Activated naive CD4-positive, alpha-beta T cell treated with anti-CD3 and anti-CD28 coated beads, Interleukin-2, amount 50 U/mL, for 16 hours (primary cell): ENCODE measurements at places on chromosomes 7 and 10.

DNA sequence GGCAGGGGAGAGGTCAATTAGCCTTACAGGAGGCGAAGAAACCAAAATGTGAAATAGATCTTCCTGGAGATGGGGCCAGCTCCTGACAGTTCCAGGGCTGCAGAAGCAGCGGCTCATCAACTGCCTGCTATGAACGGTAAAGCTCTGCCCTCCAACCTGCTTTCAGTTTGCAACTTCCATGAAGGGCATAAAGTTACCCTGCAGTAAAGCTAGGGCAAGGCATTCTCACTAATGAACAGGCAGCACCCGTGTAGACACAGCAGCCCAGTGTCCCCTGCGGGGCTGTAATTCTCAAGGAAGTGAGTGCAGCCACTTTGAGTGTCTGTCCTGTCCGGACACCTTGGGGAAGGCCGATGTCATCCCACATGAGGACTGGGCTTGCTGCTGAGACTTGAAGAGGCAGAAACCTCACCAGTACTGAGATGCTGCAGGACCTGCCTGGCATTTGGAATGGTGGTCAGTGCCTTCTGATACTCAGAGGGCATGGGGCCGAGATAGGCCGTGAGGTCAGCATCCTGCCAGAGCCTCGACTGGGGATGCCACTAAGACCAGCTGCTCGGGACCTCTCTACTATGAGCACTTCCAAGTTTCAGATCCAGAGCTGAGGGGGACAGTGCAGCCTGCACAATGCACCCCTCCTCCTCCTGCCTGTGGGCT lies 26.1 kb upstream of the C10orf53 start:
- no peak for DNase-seq

DNA sequence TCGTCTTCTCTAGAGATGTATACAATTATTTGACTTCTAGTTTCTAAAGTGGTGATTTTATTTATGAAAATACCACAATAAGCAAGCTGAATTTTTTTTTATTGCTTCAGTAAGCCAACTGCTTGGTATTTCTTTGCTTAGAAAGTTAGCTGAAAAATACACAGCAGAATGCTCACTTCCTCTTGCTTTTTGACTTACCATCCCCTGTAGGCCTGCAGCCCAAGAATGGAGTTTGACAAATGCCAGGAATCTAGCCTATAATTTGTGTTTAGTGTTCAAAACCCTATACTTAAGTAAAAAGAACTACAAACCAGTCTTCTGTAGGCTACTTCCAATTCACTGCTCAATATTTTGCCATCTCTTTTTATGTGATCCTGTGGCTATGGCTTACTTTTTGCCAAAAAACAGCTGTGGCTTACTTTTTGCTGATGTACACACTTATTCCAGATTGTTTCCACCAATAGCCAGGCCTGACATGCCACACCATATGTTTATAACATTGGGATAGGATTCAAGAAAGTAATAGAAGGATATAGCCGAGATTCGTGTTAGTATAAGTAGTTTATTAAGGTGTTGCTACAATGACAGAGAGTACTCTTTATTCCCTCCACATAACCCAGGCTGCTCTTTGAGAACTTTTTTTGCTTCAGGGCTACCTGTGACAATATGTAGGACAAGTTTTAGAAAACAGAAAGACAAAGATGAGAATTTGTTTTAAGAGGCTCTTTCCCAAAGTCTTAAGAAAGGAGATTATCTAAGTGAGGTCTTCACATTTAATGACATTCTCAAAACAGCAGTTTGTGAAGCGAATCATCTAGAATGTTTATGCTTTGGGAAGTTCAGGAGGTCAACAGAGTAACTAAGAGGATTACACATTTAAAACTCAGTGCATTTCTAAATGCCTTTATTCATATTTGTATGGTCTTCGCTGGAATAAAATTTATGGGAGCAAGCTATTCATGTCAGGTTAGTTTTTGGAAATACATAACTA lies 263.9 kb upstream of the FZD1 start:
- DNase-seq: no peak

- no peak for DNase-seq
These were observed 36.0 kb upstream of the RSU1 start for GRCh38 chr10:16853201-16853600.

DNA sequence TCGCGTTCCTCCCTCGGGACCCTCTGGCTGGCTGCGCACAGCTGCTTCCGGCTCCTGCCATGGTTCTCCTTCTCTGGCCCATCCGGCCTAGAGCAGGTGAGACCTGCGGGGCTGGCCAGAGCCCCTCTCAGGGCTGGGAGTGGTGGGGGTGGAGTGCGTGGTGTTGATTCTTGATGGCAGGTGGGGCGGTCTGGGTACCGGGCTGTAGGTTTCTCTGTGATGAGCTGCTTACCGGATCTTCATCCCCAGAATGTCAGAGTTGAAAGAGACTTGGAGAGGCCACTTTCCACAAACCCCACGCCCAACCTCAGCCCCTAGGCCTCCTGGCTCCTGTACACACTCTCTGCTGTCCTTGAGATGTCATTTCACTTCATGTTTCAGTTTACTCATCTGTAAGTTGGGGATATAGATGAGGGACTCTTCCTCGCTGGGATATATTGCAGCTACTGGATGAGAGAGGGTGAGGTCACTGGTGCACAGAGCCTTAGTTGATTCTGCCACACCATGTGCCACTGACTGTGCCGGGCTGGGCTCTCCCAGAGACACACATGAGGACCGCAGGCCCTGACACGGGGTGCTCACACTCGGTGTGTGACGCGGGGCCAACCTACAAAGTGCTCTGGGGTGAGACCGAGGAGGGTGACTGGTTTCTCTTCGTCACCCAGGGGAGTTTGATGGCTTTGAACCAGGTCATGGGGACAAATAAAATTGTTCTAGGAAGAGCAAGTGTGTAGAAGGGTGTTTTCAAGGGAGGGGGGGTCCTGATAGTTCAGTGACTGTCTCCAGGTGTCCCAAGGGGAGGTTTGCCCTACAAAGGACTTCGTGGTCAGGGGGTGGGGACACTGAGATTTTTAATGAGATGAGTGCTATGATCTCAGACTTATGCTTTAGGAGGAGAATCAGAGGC lies 29.5 kb downstream of the ZNF775 start:
- no peak for DNase-seq

GRCh38 chr7:155477476-155477875 lies 19.5 kb downstream of the EN2 start:
- DNase-seq: no peak

DNA sequence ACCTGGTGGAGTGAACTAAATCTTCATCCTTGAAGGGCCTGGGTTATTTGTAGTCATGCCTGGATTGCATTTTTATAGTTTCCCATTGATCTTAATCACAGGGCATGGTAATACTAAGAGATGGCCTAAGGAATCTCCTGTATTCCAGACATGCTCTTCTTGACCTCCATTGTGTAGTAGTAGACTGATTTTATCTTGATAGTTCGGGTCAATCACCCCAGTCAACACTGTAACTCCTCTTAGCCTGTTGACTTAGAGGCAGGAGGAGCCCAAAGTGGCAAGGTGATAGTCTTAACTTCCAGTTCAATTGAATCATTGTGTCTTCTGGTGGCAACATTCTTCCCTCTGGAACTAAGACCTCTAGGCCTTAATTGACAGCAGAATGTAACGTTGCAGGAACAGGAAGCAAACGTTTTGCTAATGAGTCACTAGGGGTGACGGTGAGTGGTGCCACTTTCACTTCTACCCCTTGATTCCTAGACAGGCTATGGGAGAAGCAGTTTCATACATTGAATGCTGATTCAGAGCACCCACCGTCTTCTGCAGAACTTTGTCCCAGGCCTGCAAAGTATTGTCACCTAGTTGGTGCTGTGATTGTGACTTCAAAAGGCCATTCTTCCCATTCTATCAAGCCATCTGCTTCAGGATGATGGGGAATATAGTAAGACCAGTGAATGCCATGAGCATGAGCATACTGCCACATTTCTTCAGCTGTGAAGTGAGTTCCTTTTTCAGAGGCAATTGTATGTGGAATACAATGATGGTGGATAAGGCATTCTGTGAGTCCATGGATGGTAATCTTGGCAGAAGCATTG lies 24.0 kb upstream of the PAPSS2 start:
- no peak for DNase-seq

DNA sequence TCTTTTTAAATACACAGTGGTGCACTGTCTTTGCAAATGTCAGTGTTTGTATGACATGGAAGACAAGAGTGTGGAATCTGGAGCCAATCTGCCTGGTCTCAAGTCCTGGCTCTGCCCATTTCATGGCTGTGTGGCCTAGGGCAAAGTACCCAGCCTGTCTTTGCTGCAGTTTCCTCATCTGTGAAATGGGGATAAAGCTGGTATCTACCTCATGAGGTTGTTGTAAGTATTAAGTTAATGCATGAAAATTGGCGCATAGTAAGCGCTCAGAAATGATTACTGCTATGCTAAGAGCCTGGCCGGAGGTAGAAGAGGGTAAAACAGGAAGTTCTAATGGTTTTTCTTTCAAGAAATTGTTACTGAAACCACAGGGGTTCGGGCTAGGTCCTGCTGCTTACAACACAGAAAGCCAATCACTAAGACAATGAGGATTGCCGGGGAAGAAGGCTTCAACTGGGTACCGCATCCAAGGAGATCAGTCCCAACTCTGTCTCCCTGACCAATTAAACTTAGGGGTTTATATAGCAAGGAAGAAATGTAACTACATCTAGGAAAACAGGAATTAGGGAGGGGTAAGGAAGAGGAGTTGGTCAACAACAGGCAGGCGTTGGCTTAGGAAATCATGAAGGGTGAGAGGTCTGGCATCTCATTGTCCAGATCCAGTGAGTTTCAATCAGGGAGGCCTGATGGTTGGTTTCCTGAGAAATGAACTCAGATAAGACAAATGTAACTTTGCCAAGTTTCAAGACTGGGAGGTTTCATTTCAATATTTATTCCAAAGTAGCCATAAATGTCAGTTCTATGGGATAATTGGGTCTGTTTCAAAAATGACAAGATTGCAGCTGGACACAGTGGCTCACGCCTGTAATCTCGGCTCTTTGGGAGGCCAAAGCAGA lies 57.0 kb downstream of the CHST3 start:
- no peak for DNase-seq

DNA sequence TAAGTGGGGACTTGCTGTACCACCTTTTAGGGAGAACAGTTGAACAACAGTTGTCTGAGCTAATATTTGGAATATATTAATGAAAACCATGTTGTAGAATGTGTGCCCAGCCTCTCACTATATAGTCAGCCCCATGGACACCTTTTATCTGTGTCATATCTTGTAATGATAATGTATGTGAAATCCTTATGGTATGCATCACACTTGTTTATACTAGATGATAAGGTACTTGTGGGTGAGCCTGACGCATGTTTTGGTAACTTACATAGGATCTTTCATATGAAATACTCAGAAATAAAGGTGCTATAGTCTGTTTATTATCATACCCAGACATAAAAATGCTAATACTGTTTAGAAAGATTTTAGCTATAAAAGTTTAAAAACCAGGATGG lies 32.8 kb downstream of the CAMK1D start:
- DNase-seq: no peak

DNA sequence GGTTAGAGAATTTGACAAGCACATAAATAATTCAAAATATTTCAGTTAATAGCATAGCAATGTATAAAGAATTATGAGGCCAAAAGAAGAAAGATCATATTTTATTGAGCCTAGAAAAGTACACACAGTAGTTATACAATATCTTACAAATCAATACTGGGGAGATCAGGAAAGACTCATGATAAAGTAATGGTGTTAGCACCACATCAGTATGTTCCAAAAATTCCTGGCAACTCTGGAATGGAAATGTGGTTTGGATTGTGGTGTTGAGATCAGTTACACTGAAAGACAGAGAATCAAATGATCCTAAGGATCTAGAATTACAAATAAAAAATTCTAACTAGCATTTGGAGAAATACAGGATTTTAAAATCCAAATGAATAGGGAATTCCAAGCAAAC lies 420.5 kb upstream of the CNTNAP2 start:
- no peak for DNase-seq

- no peak for DNase-seq
These were observed 50.1 kb downstream of the SYPL1 start for GRCh38 chr7:106062006-106062405.

DNA sequence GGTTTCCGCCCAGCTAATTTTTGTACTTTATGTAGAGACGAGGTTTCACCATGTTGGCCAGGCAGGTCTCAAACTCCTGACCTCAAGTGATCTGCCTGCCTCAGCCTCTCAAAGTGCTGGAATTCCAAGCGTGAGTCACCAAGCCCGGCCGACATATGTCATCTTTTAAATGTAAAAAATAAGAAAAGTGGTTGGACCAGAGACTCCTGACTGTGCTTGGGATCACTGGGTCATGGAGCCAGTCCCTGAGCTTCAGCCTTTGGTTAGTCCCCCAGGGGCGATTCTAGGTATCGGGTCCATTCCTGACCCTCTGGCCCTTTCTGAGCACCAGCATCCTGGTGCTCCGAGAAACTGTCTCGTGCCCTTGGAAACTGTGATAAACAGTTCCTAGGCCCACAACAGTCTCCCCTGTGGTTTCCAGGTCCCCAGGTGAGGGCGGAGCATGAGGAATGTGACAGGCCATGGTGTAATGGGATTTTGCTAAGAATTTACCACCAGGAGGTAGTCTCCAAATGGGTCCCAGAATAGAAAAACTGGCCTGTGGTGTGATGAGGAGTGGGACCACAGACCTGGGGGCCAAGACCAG lies 32.8 kb downstream of the UBTD1 start:
- DNase-seq: no peak

GRCh38 chr7:15248514-15248913 lies 313.3 kb downstream of the AGMO start:
- DNase-seq: no peak

DNA sequence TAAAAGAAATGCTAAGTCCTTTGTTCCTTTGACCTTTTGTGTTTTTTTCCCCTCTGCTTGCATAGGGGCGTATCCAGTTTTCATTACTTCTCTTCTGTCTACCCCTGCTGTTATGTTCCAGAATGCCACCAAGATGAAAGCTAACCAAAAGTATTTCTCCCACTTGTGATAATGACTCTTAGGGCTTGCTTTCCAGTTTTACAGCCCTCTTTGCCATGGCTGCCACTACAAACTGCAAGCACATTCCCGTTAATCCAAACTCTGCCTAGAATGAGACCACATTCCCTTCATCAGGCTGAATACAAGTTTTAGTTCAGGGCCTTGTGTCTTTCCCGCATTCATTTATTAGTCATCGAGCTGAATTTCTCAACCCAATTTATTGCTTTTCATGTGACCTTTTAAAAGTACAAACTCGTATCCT lies 23.6 kb upstream of the CD36 start:
- DNase-seq: no peak
